BJ (cell line): ENCODE measurements at places on chromosomes 11 and 22. TPM values are rescaled to one million over a fixed set of nuclear protein-coding genes. Genes with fewer than 3 reads are reported as not detected.

DNA sequence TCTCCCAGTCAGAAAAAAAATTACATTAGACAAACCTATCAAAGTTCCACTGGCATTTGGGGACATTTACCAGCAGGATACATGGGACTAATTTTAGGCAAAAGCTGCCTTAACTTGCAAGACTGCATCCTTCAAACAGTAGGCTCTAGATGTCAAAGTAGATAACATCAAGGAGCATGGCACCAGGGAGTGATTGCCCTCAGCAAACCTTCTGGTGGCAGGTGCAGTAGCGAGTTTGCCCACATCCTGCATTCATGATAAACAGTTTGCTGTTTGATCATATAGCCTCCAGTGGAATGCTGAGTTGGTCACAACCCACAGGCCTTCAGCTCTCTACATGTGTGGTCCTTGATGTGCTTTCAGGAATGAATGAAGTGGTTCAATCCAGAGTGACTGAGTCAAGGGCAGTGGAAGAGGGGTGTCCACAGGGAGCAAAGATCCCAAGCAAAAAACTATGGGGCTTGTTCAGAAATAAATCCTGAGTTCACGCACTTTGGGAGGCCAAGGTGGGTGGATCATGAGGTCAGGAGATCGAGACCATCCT lies 12.0 kb downstream of the SCGB1D2 start:
- no peak for DNase-seq

- DNase-seq, result no peak
These were observed 632.0 kb downstream of the BRD1 start for GRCh38 chr22:49195636-49196035.

DNA sequence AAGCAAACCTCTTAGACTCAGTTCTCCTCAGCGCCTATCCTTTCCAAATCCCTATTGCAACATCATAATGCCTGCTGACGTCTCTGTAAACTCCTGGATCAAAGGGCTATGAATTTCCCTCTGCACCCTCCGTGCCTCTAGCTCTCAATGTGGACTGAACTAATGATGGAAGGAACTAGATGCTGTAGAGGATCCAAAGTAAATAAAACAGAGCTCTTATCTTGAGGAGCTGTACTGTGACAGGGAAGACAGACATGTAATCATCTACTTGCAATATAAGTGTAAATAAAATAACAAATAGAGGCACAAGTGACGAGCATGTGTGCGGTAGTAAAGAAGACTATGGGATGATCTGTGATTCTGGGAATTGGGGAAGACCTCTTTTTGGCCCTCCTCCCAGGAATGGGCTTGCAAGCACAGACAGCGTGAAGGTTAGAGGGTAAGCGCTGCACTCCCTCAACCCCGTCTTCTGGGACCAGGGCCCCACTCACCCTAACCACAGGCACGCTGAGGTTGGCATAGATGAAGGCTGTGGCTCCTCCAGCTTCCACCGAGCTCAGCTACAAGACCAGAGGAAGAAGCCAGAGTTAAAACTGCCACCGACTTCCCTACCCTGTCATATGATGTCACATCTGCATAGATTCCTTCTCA lies 42.2 kb downstream of the P4HA3 start:
- no peak for DNase-seq

Gene CARNS1
- polyA plus RNA-seq, result 0.07 and 0.12 TPM in 2 replicates

- DNase-seq, result peak; percentile 28
These were observed 950 bp downstream of the FERMT3 start for GRCh38 chr11:64207256-64208085.

DNA sequence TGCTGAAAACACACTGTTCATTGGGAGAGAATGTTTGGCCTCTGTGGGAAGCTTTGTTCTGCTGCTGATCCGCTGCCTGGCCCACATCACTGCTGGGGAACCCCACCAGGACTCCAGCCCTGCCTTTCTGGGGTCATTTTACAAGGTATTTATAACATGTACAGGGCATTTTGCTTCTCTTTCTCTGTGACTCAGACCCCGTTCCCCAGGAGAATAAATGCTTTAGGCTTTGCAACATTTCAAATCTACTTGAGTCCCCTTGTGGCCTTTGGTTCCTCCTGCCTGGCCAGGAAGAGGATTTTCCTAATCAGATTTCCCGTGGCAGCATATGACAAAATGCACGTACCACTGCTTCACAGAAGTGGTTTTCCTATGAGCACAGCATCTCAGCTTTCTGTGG lies 43.0 kb downstream of the BTG4 start:
- DNase-seq, result no peak

DNA sequence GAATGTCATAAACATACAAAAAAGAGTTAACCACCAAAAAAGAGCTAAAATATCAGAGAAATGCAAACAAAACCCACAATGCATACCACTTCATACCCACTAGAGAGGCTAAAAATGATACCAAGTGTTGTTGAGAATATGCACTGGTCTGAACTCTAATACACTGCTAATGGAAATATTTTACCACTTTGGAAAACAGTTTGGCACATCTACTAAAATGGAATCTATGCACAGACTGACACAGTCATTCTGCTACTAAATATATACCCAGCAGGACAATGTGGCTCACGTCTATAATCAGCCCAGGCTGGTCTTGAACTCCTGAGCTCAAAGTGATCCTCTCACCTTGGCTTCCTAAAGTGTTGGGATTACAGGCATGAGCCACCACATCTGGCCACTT lies 18.0 kb downstream of the MAPK1 start:
- no peak for DNase-seq

Gene C11orf87
- 0.11 and 0.13 TPM in 2 replicates for polyA plus RNA-seq

DNA sequence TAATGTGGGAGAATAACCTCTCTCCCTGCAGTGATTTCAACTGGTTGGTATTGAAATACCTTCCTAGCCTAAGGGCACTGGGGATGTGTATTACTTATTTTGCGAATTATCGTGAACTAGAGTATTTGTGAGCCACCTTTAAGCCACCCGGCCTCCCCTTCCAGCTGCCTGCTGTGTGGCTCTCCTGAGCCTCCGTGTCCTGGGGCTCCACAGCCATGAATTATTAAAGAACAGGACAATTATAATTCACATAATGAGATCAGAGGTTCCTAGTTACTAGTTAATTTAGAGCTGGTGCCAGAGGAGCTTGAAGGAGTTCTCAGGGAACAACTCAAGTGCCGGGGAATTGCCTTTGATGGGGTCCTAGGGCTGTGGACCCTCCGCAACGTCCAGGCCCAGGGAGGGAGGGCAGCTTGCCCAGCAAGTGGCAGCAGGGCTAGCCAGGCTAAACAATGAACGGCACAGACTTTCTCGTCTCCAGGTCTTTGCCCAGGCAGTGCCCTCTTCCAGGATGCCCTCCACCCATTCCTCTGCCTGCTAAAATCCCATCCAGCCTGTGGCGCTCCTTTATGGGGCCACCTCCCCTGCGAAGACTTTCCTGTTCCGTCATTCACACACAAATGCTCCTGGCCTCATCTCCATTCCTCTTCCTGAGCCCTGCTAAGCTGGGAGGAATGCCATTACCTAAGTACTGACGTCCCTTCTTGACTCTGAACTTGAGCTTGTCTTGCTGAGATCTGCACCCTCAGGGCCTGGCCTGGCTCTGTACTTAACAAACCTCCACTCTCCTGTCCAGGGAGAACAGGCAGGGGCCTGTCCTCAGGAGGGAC lies 91.5 kb downstream of the RTL6 start:
- no peak for DNase-seq

Gene CD44
- polyA plus RNA-seq, result 794 and 1,200 TPM in 2 replicates

GRCh38 chr22:24181088-24181995 lies at the start of gene SUSD2:
Gene SUSD2, plus strand, starts transcription at chr22:24181487. Its CDS starts 33 bp downstream, at chr22:24181520.
- DNase-seq, result no peak

DNA sequence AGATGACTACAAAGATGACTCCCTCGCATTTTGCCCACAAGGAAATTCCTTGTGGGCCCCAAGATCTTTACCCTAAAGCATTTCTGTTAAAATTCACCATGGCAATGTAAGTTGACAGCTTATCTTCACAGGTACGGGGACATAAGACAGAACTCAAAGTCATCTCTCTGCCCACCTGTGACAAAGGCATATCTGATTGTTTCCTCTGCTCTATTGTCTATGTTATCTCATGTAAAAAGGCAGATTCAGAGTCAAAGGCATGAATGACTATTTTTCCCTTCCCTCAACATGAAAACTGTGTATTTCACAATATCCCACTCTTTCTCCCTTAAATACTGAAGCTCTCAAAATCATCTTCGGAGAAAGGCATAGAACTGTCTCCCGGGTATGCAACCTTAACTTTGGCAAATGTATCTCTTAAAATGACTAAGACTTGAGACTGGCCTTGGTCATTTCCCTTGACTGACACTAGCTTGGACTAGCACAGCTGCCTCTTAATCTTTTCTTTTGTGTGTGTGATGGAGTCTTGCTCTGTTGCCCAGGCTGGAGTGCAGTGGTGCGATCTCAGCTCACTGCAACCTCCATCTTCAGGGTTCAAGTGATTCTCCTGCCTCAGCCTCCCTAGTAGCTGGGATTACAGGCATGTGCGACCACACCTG lies 103.2 kb downstream of the MICAL3 start:
- no peak for DNase-seq

DNA sequence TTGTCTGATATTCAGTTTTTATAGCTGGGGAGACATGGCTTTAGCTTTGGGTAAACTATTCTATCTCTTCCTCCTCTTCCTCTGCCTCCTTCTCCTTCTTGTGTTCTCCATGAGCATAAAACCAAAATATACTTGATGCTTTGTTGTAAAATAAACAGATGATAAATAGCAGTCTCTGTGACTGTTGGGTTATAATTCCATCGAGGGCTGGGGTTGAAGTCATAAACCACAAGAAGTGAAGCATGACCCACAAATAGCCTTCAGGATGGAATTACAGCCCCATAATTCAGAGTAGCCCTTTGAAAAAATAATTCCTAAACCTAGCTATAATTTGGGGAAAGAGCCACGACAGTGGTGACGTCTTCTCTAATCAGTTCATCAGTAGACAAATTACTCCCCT lies 177.7 kb downstream of the SNX19 start:
- DNase-seq, result peak; percentile 68

DNA sequence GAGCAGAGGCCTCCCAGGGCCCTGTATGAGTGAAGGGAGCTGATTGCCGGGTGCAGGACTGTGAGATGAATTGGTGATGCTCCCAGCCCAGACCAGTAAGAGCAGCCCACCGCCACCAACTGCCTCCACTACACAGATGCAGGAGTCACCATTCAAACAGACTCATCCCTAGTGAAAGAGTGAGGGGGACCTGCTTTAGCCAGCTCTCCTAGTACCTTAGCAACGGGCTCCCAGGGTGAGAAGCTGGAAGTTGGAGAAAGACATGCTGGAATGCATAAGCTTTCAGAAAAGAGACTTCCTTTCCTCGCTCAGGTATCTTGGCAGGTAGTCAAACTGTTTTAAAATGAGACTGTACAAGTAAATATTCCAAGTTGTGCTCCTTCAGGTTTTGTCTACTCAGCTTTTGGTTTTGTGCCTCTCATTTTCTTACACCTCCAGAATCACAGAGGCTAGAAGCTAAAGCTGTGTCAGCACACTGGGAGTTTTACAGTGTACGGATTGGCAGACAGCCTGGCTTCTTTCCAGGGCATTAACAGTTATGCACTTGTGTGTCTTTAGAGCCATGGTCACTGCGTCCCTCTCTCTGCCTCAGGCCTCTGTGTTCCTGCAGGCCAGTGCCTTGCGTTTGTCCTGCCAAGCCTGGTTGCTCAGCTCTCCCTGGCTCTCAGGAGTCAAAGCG lies 146.2 kb downstream of the ATXN10 start:
- no peak for DNase-seq

DNA sequence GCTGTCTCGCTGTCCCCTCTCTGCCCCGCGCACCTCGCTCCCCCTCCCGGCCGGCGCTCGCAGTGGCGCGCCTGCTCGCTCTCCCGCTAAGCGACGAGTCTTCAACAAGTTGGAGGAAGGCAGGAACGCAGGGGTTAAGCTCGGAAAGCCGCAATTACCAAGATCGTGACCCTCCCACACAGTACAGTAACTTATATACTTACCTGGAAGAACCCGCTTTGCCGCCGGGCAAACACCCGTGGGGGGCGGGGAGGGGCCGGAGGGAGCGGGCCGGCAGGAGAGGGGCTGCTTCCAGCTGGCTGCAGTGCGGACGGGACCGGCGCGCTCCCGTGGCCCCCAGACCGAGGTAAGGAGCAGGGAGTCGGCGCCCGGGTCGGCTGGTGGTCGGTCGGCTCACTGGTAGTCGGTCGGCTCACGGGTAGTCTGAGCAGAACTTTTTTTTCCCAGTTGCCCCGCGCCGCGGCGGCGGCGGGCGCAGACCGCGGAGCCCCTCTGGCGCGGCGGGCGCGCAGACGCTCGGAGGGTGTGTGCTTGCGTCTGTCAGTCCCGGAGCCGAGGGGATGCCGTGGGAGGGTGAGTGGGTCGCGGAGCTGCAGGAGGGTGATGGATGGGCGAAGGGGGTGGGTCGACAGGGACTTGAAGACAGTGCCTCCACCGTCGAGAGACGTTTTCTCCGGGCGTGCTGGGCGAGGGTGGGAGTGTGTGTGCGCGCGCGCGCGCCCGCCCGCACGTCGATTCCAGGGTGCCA lies 101.2 kb upstream of the HSD17B12 start:
- no peak for DNase-seq

- DNase-seq, result peak; percentile 7
These were observed 60.5 kb downstream of the OSBP2 start for GRCh38 chr22:30754971-30755758.

Gene RAB36
- polyA plus RNA-seq, result 5.7 and 10.1 TPM in 2 replicates

Gene FGF3
- polyA plus RNA-seq, result not detected in 2 replicates

Gene LRP4
- polyA plus RNA-seq, result 0.91 and 1.3 TPM in 2 replicates

- no peak for DNase-seq
These were observed 1.1 kb downstream of the YWHAH start for GRCh38 chr22:31945443-31945855.

GRCh38 chr22:17712441-17712840 lies 61.8 kb downstream of the BID start:
- DNase-seq, result no peak

- DNase-seq, result no peak
These were observed 269.9 kb downstream of the NTM start for GRCh38 chr11:131640320-131640719.

DNA sequence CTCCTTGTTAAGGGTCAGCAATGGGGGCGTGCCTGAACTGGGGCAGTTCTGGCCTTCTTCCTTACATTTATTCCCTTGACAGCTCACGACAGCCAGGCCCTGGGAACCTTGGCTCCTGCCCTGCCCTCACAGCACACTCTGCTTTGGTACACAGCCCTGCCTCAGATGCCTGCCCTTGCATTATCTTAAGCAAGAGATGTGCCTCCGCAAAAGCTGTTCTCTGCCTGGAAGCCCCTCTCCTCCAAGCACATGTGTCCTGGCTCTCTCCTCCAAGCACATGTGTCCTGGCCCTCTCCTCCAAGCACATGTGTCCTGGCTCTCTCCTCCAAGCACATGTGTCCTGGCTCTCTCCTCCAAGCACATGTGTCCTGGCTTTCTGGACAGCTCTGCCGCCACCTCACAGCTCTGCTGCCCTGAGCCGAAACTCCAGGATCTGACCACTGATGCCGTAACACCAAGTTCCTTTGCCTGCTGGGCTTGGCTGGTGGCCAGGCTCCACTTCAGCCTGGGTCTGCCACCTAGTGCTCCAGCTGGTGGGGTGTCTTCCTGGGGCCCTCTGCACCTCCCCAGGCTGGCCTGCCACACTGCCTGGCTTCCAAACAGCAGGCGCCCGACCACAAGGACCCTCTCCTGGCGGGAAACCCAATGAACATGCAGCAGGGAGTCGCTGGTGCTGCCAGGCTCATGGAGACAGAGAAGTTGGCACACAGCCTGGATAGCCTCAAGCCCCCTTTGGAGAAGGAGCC lies 53.0 kb downstream of the SCUBE1 start:
- DNase-seq, result no peak

- no peak for DNase-seq
These were observed 1.2 kb downstream of the BIRC3 start for GRCh38 chr11:102318469-102318868.
